ENCODE measurements at places on chromosomes 2 and 18.

DNA sequence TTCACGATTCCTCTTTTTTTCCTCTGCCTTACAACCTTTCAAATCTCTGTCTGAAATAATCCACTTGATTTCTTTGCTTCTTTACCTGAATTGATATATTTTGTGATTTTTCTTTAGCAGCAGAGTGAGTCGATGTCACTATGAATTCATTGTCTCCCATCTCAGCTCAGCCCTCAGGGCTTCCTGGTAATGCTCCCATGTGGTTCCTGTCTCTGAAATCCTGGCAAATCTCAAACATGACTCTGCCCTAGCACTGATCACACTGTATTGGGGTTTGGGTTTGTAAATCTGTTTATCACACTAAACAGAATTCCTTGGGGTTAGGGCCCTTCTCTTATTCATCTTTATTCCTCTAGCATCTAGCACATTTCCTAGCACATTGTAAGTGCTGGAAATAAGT is 43.0 kb upstream of the MSTN start:
- DNase-seq = no peak

GRCh38 chr2:102061962-102062795 is 70.4 kb downstream of the IL1R2 start:
- DNase-seq = peak; percentile 35

DNA sequence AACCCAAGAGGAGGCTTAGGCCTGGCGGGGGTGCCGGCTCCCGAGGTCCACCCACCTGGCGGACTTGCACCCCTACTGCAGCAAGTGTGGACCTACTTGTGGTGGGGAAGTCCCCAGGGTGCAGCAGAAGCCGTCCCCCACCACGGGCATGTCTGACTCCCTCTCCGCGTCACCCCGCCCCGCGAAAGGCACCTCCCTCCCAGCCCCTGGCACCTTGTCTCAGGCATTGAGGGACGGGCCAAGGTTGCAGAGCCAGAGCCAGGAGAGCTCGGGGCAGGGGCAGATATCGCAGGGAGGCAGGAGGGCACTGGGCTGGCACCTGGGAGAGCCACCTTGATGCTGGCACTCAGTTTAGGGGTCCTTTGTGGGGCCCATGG is 19.0 kb downstream of the CROCC2 start:
- DNase-seq = no peak

GRCh38 chr2:215479121-215479520 is 43.3 kb upstream of the FN1 start:
- no peak for DNase-seq

GRCh38 chr2:186456941-186457340 is 29.1 kb upstream of the ZC3H15 start:
- no peak for DNase-seq

DNA sequence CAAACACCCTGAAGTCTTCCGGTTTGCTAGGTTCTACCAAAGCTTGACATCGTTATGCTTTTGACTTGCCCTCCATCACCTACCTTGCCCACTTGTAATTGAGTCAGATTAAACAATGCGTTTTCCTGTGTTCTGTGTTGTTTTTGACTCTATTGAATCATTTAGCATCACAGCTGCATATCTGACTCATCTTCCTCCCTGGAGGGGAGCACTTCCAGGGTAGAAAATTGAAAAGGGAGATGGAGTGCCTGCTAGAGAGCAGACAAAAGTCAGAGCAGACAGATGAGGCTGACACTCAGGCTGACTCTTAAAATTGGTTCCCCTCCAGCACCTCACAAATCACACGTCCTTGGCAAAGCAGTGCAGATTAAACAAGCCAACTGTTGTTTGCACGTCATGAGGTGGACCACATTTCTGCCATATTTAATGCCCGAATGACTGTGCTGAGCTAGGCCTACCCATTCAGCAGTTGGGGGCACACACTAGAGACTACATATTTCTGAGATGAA is 2.2 kb downstream of the MPP4 start:
- DNase-seq = no peak

GRCh38 chr2:213065583-213066442 is 85.6 kb downstream of the IKZF2 start:
- no peak for DNase-seq

- no peak for DNase-seq
These were observed 57.5 kb downstream of the STPG4 start for GRCh38 chr2:47097563-47097962.

GRCh38 chr2:11667194-11667593 is 2.8 kb downstream of the NTSR2 start:
- DNase-seq = no peak

GRCh38 chr2:195279840-195280427 is 377.1 kb upstream of the SLC39A10 start:
- DNase-seq = no peak

- DNase-seq = peak; percentile 12
These were observed 18.0 kb downstream of the TGOLN2 start for GRCh38 chr2:85309699-85310321.

DNA sequence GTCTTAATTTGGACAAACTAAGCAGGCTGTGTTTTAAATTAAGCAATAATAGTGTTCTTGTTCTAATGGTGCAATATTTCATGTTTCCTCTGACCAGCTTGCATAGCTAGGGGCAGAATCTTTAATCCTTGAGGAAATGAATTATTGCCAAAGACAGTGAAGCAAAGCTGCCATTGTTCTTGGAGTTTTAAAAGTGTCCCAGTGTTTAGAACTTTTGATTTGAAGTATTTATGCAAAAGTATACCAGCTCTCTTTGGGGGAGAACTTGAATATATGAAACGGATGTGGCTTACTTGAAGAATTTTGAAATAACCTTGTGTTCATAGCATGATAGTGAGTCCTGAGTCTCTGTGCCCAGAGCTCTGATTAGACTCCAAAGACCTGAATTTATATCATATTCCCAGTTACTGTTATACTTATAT is 33.4 kb downstream of the ITGA6 start:
- DNase-seq = no peak

DNA sequence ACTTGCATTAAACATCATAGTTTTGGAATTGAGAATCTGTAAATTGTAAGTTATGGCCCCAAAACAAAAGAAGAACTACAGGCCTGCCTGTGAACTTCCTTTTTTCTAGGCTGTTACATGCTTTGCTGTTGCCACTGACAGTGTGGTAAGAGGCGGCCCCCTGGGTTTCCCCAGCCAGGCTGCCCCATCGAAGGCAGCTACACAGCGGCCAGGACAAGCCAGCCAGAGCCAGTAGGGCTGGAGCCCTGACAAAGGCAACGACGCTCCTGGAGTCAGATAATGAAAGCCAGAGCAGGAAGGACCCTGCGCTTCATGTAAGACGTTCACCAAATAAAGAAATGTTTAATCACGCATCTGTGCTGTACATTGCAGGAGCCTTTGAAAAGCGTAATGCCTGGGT is 55.0 kb downstream of the ANKRD44 start:
- DNase-seq = peak; percentile 77

GRCh38 chr2:127560931-127561280 is 25.4 kb downstream of the MYO7B start:
- no peak for DNase-seq

DNA sequence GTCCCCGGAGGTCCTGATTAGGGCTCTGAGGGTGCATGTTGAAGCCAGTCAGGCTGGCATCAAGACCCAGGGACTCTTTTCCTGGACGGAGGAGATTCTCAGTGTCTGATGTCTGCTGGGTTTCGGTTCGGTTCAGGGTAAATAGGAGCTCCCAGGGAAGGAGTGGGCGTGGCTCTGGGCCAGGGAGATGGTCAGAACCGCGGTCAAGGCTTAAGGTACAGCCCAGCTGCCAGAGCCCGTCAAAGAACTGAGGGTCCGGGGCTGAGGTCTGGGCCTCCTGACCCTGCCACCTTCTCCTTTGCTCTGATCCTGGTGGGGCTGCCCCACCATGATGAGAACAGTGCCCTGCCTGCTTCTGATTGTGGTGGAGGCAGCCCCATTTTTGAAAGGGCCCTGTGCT is 39.8 kb downstream of the LPIN1 start:
- no peak for DNase-seq

DNA sequence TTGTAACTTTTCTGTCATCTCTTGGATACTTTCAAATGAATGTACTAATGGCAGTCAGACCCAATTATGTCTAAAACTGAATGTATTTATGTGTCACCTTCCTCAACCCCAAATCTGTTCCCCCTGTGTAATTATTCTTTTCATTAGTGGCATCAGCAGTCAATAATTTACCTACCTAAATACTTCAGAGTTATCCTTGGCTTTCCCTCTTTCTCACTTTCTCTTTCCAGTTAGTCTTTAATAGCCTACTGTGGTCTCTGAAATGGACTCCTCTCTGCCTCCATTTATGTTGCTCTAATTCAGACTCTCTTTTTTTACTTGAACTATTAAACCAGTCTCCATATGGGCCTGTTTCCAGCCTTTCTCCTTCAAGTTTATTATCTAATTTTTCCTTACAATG is 21.0 kb downstream of the C18orf63 start:
- DNase-seq = no peak

All from activated naive CD4-positive, alpha-beta T cell treated with Interleukin-2 at 50 U/mL for 16 hours (primary cell).